CD8-positive, alpha-beta memory T cell (primary cell): ENCODE measurements at places on chromosomes 13 and 19. TPM values are rescaled to one million over a fixed set of nuclear protein-coding genes. Genes with fewer than 3 reads are reported as not detected.

GRCh38 chr19:37007587-37008220 lies 70.5 kb upstream of the ZNF420 start:
- no peaks in the 10 kb centered on the region for H3K27me3 ChIP-seq
- no peak overlapping the region for H3K4me3 ChIP-seq
- H3K4me1 ChIP-seq, result no peaks in the 10 kb centered on the region
- DNase-seq, result peak; percentile 4

GRCh38 chr13:49292742-49293486 lies 45.2 kb downstream of the CDADC1 start:
- H3K27me3 ChIP-seq, result no peaks in the 10 kb centered on the region
- no peak overlapping the region for H3K4me3 ChIP-seq
- no peak overlapping the region for H3K27ac ChIP-seq
- H3K4me1 ChIP-seq, result no peaks in the 10 kb centered on the region
- no peak for DNase-seq
- no peaks in the 10 kb centered on the region for H3K36me3 ChIP-seq

- H3K4me1 ChIP-seq, result no peaks in the 10 kb centered on the region
- no peak overlapping the region for H3K27ac ChIP-seq
- no peaks in the 10 kb centered on the region for H3K36me3 ChIP-seq
These were observed 1095.8 kb downstream of the UQCRFS1 start for GRCh38 chr19:28117143-28117542.

GRCh38 chr13:21698817-21699679 lies 28.2 kb downstream of the FGF9 start:
- no peaks in the 10 kb centered on the region for H3K36me3 ChIP-seq
- no peaks in the 10 kb centered on the region for H3K27me3 ChIP-seq
- no peaks in the 10 kb centered on the region for H3K4me1 ChIP-seq
- no peak overlapping the region for H3K27ac ChIP-seq

GRCh38 chr19:10118960-10119359 lies 739 bp downstream of the EIF3G start:
- H3K4me3 ChIP-seq, result peak overlapping the region; percentile 88
- H3K27ac ChIP-seq, result peak overlapping the region; percentile 87
- no peaks in the 10 kb centered on the region for H3K27me3 ChIP-seq

The MEIOSIN gene
- not detected for total RNA-seq

The ZNF229 gene
- total RNA-seq, result 1.2 TPM

The DUS3L gene
- 90.9 TPM for total RNA-seq
